NCI-H1048 (cell line): ENCODE measurements at places on chromosomes 16 and 17.

DNA sequence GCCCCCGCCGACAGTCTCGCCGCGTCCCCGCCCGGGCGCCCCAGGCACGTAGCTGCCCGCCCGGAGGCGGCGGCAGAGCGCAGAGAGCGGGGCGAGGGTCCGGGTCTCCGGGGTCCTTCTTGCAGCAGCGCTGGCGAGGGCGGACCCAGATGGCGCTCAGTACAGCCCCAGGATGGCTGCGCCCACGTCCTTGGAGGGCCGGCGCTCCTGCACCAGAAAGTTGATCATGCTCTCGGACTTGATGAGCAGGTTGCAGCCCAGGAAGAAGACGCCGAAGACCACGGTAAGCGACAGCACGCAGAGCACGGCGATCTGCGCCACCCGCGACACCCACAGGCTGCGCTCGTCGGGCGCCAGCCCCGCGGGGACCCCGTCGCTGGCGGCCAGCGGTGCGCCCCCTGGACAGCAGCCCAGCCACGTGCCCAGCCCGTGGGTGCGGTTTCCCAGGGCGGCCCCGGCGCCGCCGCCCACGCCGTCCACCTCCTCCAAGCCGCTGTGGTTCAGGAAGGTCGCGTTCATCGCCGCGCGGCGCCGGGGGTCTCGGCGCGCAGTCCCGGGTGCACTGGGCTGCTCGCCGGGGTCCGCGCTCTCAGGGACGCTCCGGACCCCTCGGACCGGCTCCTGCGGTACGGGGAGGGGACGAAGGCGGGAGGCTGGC lies 435 bp downstream of the RPRML start:
- no peak for DNase-seq

DNA sequence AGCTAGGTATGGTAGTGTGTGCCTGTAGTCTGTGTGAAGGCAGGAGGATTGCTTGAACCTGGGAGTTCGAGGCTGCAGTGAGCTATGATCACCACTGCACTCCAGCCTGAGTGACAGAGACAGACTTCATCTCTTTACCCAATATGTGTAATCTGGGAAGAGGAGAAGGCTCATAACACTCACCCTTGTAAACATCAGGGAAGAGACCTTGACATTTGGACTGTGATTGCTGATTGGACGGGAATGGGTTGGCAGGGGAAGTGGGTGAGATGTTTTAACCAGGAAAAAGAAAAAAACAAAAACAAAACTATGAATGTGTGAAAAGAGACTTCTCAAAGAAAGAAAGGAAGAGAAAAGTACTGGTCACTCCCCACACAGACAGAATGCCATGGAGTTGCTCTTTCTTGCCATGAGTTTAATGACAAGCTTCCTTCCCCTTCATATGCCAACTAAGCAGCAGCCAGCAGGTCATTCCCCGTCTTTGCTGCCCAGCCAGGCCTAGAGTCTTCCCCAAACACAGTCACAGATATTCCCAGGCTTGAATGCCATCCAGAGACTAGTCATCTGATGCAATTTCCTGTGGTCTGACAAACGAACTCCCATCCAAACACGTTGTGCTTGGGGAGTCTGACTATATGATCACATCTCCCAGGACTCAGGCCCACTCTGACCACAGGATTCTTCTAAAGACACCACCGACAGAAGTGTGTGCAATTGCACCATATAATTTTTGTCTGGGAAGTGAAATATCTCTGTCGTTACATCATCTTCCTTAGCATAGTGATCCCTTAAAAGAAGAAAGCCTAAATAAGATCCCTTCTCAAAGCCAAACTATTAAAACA lies 3.6 kb upstream of the XAF1 start:
- no peak for DNase-seq

GRCh38 chr17:9306086-9306485 lies 269.5 kb downstream of the STX8 start:
- DNase-seq: no peak

DNA sequence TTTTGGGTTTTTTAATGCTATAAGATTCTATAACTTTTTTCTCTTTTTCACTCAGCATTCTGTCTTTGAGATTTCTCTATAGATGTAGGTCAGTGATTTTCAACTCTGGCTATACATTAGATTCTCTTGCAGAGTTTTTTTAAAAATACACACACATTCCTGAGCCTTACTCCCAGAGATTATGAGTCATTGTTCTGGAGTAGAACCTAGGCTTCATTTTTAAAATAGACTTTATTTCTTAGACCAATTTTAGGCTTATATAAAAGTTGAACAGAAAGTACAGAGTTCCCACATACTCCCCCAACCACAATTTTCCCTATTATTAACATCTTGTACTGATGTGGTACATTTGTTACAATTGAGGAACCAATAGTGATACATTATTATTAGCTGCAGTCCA lies 63.3 kb downstream of the CYB561 start:
- DNase-seq: no peak

GRCh38 chr17:63290784-63291183 lies 155.3 kb downstream of the CYB561 start:
- DNase-seq: no peak

DNA sequence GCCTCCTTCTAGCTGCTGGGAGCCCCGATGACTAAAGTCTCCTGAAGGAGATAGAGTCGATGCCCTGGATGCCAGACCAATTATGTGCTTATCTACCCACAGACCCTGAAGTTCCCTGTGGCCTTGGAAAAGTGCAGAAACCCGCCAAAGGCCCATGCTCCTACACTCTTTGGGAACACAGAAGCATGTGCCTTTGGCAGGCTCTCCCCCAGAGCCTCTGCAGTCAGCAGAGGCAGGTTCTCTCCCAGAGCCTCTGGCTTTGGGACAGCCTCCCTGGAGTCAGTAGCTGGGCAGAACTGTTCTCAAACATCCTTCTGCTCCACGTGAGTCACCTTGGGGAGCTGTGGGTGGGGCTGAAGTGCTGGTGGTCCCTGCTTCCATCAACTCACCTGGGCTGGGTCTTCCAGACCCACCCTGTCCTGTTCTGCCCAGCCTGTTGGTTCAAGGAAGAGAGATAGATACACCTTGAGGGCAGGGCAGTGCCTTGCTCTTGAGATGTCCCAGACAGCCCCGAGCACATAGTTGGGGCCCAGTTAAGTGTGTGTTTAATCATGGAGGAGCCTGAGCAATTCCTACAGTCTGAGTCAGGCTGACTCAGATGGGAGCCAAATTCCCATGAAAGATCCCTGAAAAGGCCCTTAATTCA lies 3.2 kb upstream of the CDK5RAP3 start:
- DNase-seq: no peak

GRCh38 chr17:76473541-76473985 lies 6.2 kb downstream of the AANAT start:
- DNase-seq: no peak

DNA sequence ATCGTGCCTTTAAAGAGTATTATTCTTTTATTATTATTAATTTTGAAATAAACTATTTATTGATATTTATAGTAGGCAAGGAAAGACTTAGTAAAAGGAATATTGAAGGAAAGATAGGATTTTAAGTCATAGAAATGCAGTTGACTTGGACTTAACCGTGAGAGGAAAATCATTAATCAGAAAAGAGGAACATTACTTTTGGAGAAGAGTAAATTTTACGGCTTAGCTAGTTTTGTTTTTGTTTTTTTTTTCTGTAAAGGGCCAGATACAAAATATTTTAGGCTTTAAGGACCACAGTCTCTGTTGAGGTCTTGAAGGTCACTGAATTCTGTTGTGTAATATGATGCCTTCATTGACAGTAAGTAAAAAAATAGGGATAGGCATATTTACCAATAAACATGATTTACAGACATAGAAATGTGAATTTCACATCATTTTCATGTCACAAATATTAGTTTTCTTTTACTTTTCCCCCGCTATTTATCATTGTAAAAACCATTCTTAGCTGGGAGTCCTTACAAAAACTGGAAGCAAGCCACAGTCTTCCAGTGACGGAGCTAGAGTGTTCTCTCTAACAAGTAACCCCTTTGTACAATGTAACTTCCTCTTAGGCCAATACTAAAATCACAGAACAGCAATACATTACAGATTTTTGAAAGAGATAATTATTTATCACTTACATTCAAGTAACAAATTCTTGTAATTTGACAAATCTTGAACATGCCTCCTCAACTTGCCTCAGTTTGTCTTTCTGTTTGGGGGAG lies 2.3 kb upstream of the KCNJ16 start:
- no peak for DNase-seq

DNA sequence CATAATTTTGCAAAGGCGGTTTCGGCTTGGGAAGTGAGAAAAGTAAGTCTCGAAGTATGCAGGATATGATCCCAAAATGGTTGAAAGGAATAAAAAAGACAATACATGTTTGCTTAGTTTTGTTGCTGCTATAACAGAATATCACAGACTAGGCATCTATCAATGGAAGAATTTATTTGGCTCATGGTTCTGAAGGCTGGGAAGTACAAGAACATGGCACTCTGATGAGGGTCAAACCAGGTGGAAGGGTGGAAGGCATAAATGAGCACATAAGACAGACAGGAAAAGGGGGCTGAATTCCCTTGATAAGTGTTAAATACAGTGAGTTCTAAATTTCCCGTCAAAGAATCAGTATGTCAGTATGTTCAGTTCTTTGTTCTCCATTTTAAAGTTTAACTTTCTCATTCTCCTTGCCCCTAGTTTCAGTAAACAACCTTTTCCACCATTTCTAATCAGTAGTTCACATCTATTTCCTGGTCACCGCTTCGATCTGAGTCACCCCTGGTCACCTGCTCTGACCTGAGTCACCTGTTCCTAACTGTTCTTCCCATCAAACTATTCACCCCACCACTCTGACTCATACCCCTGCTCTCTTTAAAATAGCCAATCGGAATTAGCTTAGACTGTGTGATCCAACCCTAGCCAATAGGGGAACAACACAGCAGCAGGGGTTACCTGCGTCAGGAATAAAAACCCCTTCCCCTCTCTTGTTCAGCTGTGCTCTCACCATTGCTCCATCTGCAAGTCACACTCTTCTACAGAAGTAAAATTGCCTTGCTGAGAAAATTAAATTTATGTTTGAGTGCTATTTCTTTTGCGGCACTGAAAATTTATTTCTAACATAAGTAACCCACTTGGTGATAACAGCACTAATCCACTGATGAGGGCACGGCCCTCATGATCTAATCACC lies 240.8 kb downstream of the STX8 start:
- DNase-seq: no peak

DNA sequence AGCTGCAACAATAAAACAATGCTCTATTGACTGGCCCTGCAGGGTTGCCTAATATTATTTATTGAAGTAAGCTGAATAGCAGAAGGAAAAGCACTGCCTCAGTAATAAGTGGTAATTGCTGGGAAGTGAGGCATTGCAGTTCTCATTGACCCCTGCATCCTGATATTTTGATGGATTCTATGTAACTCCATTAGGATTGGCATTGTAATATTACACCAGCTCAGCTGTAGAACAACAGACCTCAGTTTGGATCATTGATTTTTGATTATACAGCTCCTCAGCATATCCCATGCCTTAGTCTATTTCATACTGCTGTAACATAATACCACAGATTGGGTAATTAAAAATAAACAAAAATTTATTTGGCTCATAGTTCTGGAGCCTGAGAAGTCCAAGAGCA lies 650.6 kb upstream of the SALL1 start:
- DNase-seq: no peak

DNA sequence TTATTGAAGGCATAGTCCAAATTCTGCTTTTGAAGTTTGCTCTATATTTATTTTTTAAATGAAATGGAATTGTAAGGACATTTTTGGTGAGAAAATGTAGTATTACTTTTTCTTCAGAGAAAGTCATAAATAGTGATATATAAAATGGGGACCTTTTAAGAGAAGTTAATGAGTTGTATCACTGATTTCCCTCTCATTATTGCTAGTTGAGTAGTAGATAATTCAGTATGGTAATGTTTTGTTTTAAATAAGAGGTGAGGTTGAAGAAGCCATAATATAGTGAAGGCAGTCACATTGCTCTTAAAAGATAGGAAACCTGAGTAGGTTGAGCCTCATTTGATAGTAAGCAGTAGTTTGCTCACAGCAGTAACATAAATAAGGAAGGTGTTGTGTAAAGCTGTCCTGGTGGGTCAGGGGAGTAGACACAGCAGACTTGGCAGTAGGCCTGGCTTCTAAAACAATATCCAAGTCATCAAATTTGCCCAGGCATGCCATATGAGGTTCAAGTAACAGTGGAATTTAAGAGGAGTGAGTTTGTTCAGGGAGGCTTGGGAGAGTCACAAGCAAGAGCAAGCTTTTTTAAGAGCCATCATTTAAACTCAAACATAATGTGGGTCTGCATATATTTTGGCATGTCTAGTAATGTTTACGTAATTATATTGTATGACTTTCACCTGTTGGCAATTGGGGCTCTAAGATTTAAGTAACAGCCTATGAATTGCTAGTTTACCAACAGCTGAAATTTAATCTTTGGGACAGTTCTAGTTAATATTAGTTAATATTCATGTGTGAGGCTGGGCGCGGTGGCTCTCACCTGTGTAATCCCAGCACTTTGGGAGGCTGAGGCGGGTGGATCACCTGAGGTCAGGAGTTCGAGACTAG lies 6.5 kb downstream of the NFATC3 start:
- DNase-seq: no peak
